ENCODE measurements at places on chromosomes 6 and 20.

DNA sequence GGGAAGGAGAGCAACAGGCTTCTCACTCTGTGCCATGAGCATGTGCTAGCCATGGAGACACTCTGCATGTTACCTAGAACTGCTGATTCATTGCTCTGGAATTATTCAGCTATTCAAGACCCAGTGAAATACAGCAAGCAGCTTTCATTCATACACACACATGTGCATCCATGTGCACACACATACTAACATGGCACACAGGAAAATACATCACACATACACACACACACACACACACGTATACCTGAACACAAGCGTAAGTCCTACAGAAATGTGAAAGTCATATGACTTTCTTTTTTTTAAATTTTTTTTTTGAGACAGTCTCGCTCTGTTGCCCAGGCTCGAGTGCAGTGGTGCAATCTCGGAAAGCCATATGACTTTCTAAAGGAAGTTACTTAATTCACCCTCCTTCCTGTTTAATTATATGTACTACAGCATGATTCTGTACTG, 108.2 kb upstream of the NFATC2 start:
- no peak for DNase-seq

- no peak for DNase-seq
Measured at GRCh38 chr6:44824567-44824966, 437.1 kb downstream of the CDC5L start.

- DNase-seq = no peak
Measured at GRCh38 chr6:41748542-41748941, 1.3 kb upstream of the PGC start.

DNA sequence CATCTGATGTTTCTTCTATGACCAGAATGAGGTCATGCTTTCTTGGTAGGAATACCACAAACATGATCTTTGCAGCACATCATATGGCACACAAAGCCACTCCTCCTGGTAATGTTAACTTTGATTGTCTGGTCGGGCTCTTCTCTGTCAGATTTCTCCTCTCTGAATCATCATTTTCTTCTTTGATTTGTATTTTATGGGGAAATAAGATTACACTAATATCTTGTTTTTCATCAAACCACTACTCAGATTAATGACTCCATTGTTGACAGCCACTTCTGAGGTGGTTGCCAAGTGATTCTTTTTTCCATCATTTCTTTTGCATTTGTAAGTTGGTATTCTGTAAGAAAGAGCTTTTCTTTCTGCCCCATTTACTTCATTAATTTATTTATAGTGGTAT, 29.5 kb downstream of the TRMT11 start:
- no peak for DNase-seq

Data from CD4-positive, CD25-positive, alpha-beta regulatory T cell (primary cell).